NCI-H1436 treated with DMSO at 0.1 percent for 48 hours (cell line): ENCODE measurements at places on chromosomes 3 and 15.

GRCh38 chr3:15796331-15796730, 1.4 kb downstream of the ANKRD28 start:
- DNase-seq: no peak

DNA sequence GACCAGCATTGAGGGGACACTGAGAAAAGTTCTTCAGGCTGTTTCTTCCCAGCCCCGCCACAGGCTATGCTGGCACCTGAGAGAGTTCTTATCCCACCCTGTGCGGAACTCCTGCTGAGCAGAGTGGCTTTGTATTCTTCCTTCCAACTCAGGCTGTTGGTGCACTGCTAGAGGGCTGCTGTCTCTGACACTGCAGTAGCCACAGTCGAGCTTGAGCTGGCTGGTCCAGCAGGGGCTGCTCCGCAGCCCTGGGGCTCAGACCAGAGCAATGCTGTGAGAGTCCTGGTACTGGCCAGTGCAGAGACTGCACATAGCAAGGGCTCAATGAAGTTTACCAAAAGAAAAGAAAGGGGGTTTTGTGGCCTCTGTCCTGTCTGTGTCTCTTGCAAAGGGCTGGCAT, 3.6 kb downstream of the GNAI2 start:
- no peak for DNase-seq

- DNase-seq: no peak
These were observed 61.0 kb downstream of the GTPBP8 start for GRCh38 chr3:113051787-113052186.

DNA sequence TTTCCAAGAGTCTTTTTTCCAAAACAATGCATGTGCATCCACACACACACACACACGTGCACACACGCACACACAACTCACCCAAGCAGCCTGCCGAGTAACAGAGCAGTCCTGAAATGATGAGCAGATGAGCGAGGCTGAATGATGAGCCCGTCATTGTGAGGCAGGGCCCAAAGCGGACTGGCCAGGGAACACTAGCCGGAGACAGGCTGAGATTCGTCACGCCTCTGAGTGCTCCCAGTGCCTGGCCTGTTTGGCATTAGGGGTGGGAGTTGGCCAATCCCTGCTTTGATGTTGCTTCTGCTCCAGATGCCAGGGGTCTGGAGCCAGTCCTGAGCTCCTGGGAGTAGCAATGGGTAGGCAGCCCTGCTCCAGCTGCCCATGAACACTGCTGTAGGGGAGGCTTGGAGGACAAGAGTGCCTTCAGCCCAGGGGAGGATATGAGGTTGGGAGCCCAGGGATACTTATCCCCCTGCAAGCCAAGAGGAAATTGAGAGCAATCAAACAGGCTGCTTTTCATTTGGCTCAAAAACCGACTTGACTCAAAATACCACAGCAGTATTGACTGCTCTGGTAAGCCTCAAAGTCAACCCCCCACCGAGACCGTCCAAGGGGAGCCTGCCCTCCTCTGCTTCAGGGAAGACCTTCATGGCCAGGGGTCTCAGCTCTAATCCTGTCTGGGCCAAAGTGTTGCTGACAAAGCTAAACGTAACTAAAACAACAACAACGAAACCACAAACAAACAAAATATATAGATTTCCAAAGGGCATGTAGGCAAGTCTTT, 22.9 kb downstream of the COLQ start:
- DNase-seq: no peak

- no peak for DNase-seq
These were observed 50.9 kb upstream of the CMTM7 start for GRCh38 chr3:32340611-32341365.

DNA sequence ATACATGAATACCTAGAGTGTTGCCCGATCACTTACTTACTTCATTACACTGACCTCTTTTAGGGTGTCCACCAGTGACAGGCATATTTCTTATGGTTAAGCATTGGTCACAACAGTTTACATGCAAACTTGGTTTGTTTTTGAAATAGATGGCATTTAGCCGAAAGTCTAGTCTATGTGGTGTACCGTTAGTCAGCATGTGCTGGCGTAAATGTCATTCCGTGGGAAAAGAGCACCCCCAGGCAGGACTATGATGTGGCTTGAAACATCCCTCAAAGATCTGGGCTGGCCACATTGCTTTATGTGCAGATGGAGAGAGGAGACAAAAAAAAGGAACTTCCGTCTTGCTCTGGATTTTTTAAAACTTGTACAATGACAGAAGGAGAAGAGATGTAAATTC, 357.0 kb upstream of the ICE2 start:
- DNase-seq: no peak

GRCh38 chr3:193812078-193812725, 219.2 kb downstream of the OPA1 start:
- no peak for DNase-seq

DNA sequence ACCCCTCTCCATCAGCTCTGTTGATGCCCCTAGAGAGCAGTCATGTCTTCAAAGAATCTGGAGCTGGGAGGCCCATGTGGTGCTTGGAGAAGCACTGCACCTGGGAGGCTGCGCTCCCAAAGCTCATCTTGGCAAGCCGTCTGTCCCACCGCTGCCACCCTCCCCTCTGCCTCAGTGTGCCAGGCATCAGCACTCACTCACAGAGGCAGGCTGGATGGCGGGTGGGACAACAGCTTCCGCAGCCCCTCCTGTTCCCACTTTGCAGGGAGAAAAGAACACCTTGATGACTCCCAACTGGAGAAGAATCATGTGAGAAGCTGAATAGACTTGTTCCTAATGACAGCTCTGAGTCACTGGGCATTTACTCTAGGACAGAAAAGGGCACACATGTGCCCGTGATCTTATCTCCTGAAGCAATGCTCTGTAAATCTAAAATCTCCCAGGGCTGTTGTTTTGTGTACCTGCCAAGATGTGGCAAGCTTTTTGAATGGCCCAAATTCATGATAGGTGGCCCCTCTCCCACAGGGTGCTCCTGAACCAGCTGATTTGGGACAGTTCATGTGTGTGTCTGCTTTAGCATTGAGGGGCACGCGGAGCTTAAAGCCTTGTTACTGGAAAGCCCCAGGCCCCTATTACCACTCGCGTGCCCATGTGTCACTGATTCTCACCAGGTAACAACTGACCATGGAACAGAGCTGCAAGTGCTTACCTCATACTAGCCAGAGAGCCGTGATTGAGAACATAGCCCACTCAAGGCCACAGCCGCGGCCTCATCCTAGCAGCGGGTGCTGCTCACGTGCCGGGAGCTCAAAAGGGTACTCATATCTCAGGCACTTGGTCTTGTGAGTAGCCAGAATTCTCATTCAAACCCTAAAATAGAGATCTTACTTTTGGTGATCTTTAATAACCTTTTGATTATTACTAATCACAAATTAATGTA, 104.4 kb downstream of the DNAJB8 start:
- DNase-seq: no peak

DNA sequence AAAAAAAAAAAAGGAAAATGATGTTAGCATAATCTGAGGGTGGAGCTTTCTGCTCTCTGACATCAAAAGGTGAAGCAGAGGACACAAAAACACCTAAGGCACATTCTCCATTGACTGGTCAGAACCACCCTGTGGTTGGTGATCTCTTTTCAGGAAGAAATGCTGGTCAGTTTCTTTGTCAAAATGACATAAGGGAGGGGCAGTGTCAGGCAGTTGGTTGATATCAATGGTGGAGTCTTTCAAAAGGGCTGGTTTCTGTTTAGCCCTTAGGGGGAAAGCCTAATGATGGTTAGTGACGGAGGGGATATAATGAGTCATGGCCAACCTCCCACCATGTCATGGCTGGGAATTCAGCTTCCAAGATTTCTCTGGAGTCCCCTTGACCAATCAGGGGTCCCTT, 185.9 kb upstream of the GBE1 start:
- DNase-seq: no peak

DNA sequence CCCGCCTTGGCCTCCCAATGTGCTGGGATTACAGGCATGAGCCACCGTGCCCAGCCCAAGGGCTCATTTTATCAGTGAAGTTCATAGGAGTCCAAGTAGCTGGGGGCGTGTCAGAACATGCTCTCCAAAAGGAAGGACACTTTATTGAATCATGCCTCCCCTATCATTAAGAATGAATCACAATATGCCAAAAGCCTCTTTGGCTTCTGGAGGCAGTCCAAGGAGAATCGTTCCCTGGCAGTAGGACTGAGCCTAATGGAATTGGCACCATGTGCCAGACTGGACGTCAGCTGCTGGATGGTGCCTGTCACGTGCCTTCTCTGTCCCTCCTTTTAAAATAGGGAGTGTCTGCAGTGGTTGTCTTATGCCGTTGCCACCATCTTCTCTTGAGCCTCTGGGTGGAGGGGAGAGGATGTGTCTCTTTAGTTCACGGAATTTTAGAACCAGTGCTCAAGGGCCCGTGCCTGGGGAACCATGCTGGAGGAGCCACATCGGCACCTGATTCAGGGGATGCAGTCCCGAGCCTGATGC, 234.7 kb upstream of the LYSMD4 start:
- DNase-seq: no peak

- no peak for DNase-seq
These were observed 634 bp downstream of the STAG1 start for GRCh38 chr3:136751316-136752171.

GRCh38 chr15:48748535-48748934, 62.3 kb downstream of the CEP152 start:
- no peak for DNase-seq

GRCh38 chr15:94306700-94307650, 75.6 kb downstream of the MCTP2 start:
- DNase-seq: no peak

DNA sequence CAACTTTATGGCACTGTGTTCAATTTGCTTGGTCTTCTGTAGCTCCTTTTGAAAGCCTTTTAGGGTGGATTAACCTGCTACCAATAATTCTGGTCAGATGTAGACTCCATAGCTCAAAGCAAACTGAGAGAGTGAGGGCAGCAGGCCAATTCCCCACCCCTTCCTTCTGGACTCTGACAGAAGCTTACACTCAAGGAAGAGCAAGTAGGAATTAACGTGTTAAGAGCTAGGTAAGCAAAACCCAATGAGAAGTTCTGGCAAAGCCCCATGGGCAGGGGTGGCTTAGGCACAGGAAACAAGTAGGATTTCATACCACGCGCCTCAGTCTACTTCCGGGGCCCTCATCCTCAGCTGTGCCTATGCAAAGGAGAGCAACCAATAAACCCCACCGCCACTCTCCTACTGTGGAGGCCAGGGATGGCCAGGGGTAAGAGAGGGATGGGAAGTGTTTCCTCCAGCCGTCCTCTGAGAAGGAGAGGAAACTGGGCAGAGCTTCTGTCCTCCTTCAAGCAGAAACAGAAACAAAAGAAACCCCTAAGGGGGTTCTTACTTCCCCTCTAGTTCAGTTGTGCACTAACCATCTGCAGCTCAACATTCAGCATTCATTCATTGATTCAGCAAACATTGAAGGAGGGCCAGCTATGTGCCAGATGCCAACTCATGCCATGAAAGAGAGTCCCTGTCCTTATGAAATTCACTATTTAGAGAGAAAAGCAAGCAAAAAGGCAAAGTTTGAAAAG, 12.6 kb downstream of the CCR5 start:
- DNase-seq: no peak

DNA sequence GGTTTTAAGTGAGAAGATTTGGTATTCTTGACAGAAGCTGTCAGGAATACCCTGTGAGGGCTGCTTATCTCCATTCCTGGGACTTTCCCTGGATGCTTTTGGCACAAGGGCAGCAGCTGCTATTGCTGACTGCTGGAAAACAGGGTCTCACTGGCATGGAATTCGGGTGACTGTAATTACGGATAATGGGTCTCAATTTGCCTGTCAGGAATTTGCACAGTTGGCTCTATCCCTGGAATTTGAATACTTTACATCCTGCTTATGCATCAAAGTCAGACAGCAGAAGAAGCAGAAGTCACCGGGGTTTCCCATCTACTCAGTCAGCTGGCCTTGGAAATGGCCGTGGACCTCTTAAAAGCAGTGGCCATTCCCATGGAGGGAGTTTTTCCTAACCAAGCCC, 25.9 kb upstream of the AKAP13 start:
- no peak for DNase-seq

DNA sequence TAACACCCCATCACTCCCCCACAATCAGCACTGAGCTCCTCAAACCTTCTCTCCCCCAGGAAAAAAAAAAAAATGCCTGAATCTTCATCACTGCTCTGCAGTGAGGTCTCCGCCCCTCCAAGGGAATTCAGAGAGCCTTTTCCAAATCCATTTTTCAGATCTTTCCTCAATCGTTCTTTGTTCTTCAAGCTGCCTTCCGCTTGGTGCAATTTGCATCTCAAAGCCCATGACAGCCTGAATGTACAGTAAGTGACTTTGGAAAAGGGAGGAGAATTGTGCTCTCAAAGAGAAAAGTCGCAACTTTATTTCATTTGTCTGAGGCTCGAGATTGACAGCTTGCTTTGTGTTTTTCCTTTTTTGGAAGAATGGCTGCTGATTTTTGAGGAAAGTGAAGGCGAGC, 75.0 kb downstream of the CORO2B start:
- DNase-seq: no peak

- DNase-seq: no peak
These were observed 904.6 kb downstream of the PDCD6IP start for GRCh38 chr3:34703053-34703452.

DNA sequence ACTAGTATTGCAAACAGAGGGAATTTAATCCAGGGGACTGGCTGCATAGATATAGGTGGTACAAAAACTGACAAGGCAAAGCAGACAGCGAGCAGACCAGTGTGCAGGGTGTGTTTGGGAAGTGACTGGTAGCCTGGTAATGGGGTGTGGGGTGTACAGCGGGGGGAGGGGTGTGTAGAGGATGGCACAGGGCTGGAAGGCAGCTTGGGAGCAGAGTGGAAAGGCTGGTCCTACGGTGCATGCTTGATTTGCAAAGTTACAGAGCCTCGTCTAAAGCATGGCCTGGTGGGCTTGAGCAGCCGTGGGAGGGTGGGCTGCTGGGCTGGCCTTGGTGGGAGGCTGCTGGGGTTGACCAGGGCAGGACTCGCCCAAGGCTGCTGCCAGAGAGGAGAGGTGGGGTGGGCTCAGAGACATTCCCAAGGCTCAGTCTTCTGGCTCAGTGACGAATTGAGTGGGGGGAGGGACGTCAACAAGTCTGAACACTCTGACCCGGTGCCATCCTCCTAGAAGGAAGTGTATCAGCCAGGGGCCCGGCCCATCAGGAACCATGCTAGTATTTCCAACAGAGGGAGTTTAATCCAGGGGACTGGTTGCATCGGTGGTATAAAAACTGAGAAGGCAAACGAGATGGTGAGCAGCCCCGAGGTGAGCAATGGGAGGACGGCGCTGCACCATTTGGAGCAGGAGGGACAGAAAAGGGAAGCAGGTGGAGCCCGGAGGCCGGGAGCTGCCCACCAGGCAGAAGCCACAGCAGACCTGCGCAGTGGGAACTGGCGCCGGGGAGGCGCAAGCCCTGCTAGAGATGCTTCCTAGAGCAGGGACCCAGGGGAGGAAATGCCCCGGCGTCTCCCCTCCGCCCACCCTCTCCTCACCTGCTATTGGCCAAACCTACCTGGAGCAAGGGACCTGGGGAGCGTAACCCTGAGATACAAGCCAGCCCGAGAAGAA, 29.2 kb downstream of the CPN2 start:
- no peak for DNase-seq

DNA sequence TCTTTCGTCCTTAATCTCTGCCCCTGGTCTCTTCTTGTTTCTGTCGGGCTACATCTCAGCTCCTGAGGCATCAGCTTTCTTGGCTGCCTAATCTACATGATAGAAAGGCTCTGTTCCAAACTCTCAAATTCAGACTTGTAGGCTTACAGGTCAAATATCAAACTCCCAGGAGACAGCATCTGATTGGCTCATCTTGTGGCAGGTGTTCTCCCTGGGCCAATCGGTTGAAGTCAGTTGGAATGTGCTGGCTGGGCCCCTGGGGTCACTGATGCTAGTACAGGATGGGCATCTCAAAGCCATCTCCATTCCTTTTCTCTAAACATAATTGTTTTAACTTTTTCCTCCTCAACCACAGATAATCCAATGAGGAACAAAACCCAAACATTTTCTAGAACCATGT, 198.7 kb downstream of the CNTN3 start:
- DNase-seq: no peak
